Large intestine (tissue), 12 donors: ENCODE measurements at places on chromosomes 3 and 15. TPM values are rescaled to one million over a fixed set of nuclear protein-coding genes. Genes with fewer than 3 reads are reported as not detected.

DNA sequence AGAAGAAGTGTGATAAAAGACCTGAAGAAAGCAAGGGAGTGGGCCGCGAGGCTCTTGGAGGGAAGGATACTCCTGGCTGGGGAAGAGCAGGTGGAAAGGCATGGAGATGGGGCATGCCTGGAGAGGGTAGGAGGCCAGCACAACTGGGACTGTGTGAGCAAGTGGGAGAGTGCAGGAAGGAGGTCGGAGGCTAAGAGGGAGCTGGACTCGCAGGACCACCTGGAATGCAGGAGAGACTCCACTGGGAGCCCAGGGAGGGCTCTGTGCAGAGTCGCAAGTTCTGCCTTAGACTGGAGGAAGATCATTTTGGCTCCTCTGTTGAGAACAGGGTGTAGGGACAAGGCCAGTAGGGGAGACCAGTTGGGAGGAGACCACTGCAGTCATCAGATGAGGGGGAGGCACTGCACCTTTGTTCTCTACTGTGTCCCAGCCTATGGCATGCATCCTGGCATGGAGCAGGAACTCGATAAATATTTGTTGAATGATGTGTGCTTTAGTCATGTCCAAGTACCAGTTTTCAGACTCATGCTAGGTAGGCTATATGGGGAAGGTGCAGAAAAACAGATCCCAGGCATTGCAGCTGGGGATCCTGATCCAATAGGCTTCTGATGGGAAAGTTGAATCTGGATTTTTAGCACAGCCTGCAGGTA is 13.7 kb downstream of the FAM107A start:
- DNase-seq, result no peak

DNA sequence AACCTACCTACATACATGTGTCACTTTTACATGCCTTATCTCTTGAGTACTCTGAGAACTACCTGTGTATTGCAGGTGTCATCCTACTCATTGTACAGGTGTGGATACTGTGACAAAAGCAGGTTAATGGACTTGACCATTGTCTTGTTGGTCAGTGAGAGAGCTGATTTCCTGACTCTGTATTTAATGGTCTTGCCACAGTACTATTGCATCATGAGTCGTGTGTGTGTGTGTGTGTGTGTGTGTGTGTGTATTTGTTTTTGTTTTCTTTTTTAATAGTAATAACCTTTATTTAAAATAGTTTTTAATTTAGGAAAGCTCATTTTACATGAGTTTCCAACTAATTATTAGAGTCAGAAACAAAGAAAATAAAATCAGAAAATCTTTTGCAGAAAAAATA is 7.7 kb downstream of the SELENOT start:
- DNase-seq, result no peak

GRCh38 chr3:127788451-127788909 is 33.8 kb downstream of the MGLL start:
- no peak for DNase-seq

GRCh38 chr15:88747631-88748030 is 55.6 kb upstream of the ACAN start:
- no peak for DNase-seq

- no peak for DNase-seq
These were observed 417.4 kb upstream of the MDFIC2 start for GRCh38 chr3:70729845-70730244.

The GOLGA6L10 gene
- 7.4 TPM for polyA plus RNA-seq

DNA sequence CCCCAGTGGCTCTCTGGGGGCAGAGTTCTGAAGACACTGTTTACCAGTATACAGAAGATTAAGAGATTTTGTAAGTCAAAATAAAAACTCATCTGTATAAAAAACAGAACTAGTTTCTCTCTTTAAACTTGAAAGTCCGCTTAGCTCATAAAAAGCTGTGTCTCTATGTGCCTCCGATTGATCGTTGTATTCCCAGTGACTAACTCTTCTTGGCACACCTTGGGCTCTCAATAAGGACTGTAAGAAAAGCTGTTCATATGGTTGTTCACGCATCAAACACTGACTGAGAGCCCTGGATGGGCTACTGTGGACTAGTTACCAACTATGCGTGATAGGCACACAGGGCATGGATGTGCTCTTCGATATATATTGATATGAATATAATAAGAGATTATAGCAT is 107.9 kb downstream of the P3H2 start:
- no peak for DNase-seq

DNA sequence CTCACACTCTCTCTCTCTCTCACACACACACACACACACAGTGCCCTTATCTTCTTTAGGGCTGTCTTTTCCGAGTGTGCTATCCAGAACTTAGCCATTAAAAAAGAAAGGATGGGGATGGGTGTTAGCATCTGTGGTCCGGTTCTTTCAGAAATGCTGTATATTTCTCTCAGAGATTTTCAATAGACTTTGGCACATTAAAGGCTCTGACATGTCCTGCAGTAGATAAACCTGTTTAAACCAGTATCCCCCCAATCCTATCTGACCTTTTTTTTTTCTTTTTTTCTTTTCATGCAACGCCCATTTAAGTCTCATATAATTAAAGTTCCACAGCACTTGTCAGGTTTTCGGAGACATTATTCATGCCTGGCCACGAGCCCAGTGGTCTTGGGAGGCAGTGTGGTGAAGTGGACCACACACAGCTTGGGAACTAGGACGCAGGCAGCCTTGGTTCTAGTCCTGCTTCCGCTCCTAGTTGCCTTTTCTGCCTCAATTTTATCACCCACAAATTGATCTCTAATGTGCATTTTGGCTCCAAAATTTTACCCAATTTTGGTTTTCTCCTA is 13.3 kb downstream of the CAV3 start:
- DNase-seq, result no peak

The COL6A5 gene
- 2.2 TPM for polyA plus RNA-seq

The KY gene
- 3.1 TPM for polyA plus RNA-seq

DNA sequence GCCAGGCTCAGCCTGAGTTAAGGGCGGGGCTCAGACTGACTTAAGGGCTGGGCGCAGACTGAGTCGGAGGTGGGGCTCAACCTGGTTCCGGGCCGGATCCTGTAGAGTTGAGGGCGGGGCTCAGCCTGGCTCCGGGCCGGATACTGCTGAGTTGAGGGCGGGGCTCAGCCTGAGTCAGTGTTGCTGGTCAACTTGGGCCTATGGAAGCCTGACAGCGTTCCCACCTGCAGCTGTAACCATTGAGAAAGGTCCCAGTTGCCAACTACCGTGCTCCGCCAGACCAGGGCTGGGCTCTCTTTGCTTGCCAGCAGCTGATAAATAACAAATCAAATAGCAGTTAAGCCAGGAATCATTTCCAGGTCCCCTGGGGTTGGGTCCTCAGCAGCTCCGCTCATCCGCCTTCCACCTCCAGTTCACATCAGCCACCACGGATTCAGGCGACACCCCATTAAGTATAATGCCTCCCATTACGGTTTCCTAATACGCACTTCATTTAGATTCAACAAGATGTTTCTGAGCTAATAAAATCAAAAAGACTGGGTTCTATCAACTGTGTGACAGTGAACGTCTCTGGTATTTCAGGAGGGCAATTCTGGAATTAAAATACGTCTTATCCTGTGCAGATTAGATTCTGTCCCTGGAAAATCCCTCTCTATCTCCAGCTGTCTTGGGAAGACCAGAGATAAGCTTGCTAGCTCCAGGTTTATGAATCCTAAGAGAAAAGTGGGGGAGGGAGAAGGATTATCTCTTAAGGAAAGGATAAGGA is 7.3 kb downstream of the GRIP2 start:
- peak; percentile 23 for DNase-seq
